ENCODE measurements at places on chromosomes 1 and 21. TPM values are rescaled to one million over a fixed set of nuclear protein-coding genes. Genes with fewer than 3 reads are reported as not detected.

DNA sequence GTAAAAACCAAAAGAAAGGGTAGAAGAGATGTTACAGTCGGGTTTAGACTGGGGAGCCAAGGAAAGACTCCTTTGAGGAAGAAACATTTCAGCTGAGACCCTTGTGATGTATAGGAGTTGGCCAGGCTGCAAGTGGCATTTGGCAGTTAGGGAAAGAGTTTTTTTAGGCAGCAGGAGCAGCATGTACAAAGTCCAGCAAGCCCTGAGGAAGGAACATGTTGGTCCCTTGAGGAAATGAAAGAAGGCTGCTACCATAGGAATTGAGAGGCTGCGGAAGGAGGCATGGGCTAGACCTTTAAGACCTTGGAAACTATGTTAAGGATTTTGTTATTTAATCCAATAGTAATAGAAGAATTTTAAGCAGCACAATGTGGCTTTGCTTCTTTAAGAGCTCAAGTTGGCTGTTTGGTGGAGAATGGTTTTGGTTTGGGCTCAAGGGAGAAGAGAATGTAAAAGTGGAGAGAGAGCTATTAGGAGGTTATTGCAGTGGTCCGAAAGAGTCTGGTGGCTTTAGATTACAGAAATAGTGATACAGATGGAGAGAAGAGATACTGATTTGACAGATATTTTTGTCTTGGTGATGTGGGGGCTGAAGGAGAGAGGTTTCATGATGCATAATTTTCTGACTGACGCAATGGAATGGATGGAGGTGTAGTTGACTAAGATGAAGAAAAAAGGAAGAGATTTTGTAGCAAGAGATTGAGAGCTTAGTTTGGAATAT is 26.6 kb downstream of the SMAP2 start:
- no peaks in the 10 kb centered on the region for H3K4me1 ChIP-seq
- no peaks in the 10 kb centered on the region for H3K27me3 ChIP-seq
- no peaks in the 10 kb centered on the region for H3K36me3 ChIP-seq
- no peak overlapping the region for H3K27ac ChIP-seq
- H3K4me3 ChIP-seq = no peak overlapping the region

DNA sequence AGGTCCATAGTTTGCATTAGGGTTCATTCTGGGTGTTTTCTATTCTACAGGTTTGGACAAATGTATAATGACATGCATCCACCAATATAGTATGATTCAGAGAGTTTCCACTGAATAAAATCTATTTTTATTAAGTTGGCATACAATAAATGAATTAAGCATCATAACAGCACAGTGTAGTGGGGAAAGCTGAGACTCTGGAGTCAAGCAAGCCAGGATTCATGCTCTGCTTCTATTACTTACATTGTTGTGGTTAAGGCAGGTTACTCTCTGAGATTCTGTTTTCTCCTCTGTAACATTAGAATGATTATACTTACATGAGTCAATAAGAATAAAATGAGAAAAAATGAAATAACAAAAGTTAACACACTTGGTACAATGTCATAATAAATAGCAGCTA is 131.3 kb downstream of the SLC30A10 start:
- H3K36me3 ChIP-seq = no peaks in the 10 kb centered on the region
- H3K4me3 ChIP-seq = no peak overlapping the region
- peak; percentile 20 for DNase-seq
- no peaks in the 10 kb centered on the region for H3K27me3 ChIP-seq

- H3K27ac ChIP-seq = no peak overlapping the region
- no peak for DNase-seq
- H3K27me3 ChIP-seq = no peaks in the 10 kb centered on the region
- no peaks in the 10 kb centered on the region for H3K36me3 ChIP-seq
- peaks cover 3% of the 10 kb centered on the region for H3K4me1 ChIP-seq
Measured at GRCh38 chr1:111219557-111220286, 7.8 kb upstream of the CHI3L2 start.

DNA sequence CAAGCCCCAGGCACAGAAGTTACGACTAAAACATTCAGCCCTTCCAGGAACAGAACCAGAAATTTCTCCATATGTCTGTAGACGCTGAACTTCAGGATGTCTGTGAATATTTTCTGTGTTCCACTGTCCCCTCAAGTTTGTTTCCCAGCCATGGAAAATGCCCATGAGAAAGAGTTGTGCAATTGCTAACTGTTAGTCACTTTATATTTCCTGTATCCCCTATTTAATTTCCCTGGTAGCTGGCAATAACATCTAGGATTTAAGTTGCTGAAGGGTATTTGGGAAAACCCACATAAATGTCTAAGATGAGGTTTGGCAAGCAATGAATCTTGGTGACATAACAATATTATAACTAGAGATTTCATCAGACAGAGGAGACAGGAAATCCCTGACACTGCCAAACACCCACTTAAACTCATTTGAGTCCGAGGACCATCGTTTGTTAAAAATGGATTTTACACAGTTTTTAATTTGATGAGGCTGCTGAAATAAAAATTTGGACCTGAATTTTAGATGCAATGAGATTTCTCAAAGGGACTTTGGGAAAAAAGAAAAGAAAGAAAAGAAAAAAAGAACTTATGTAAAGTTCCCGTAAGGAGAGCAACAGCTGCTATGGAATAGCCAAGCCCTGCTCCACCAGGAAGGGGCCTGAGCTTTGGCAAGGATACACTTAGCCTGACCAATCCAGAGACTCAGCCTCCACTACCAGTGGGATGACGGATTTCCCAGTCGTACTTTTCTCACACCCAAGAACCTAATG is 21.8 kb upstream of the ERRFI1 start:
- DNase-seq = peak; percentile 80
- no peaks in the 10 kb centered on the region for H3K36me3 ChIP-seq
- peak overlapping the region; percentile 72 for H3K27ac ChIP-seq

- peaks cover 10% of the 10 kb centered on the region for H3K4me1 ChIP-seq
- H3K27ac ChIP-seq = peak overlapping the region; percentile 53
- no peaks in the 10 kb centered on the region for H3K27me3 ChIP-seq
- H3K36me3 ChIP-seq = no peaks in the 10 kb centered on the region
Measured at GRCh38 chr1:32724678-32725614, 22.4 kb upstream of the SYNC start.

DNA sequence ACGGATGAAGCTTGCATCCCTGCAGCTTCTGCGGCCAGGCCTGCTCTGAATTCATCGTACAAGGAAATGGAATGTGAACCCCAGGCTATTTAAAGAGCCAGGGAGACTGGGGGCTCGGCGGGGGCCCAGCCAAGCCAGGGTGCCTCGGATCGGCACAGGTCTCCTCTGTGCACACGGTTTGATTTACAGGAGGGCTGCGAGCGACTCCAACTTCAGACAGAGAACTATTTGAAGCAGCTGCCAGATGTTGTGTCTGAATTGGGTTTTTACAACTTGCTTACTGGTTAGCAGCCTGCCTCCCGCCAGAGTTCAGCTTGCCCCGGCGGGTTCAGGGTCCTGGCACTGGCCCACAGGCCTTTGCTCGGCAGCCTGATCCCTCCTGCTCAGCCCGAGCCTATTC is 83.2 kb downstream of the SPSB1 start:
- no peaks in the 10 kb centered on the region for H3K36me3 ChIP-seq
- no peak overlapping the region for H3K4me3 ChIP-seq
- H3K27ac ChIP-seq = no peak overlapping the region
- DNase-seq = no peak
- peaks cover 3% of the 10 kb centered on the region for H3K27me3 ChIP-seq

HEYL gene
- not detected for total RNA-seq

DNA sequence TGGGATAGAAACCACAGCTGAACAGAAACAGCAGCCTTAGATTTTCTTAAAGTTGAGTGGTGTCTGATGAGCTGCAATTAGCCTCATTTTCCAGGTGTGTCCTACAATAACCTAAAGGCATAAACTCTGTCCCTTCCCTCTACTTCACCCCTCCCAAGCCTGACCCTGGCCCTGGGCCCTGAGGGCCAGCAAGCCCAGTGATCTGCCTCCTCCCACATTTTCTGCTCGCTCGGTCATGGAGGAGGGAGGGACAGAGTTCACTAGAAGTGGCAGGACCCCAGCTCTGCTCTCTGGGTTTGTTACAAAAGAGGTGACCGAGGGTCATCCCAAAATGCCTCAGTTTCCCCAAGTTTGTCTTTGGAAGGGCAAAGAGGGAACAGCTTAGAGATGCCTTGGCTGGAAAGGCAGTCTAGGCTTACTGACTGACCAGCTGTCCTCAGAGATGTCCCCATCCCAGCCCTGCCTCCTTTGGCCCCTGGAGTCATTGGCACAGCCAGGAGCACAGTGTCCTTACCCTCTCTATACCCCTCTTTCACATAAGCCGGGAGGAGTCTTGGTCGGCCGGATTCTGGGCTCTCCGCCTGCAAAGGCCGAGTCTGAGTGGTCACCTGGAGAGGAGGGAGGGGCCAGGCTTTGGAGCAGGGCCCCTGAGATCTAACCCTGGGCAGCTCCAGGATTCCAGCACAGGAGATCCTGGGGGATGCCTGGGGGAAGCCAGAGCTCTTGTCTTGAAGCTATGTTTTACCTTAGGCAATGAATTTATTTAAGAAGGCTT is 172.7 kb downstream of the PTPRU start:
- no peak for DNase-seq
- H3K36me3 ChIP-seq = no peaks in the 10 kb centered on the region
- no peak overlapping the region for H3K27ac ChIP-seq
- H3K4me1 ChIP-seq = no peaks in the 10 kb centered on the region

GRCh38 chr1:236142253-236143103 is at the start of gene GPR137B:
Gene GPR137B, plus strand, starts transcription at chr1:236142539. Its CDS starts 84 bp downstream, at chr1:236142623.
- 0 out of 2 replicates have a peak, but pooled peaks cover 2% of the 10 kb centered on the region for H3K36me3 ChIP-seq
- H3K4me1 ChIP-seq = peaks cover 2% of the 10 kb centered on the region
- peaks cover 27% of the 10 kb centered on the region for H3K27me3 ChIP-seq
- H3K27ac ChIP-seq = peak within 1 kb of the TSS; percentile 26

CHIA gene
- not detected for total RNA-seq

SH2D5 gene
- total RNA-seq = 7.2 TPM

- peaks cover 20% of the 10 kb centered on the region for H3K27me3 ChIP-seq
- no peak overlapping the region for H3K27ac ChIP-seq
- H3K4me1 ChIP-seq = no peaks in the 10 kb centered on the region
- DNase-seq = no peak
- no peaks in the 10 kb centered on the region for H3K36me3 ChIP-seq
Measured at GRCh38 chr1:207649210-207649753, 4.3 kb downstream of the CR1L start.
